Kidney (tissue), 22 donors: ENCODE measurements at places on chromosomes 4 and X. TPM values are rescaled to one million over a fixed set of nuclear protein-coding genes. Genes with fewer than 3 reads are reported as not detected.

CD38 gene
- total RNA-seq: 8.9 TPM

PROM1 gene
- 276 TPM for total RNA-seq

NOX1 gene
- not detected for total RNA-seq

SLC9B1 gene
- 1.8 TPM for total RNA-seq

CLDN22 gene
- total RNA-seq: not detected

PHOX2B gene
- total RNA-seq: not detected

ARHGEF9 gene
- 26.4 TPM for total RNA-seq

FAM47E gene
- total RNA-seq: 10.4 TPM

DCAF4L1 gene
- 0.16 TPM for total RNA-seq

CXCL1 gene
- total RNA-seq: 29.7 TPM

XKRX gene
- 0.63 TPM for total RNA-seq

NUDT10 gene
- 5.2 TPM for total RNA-seq

SULT1E1 gene
- 1.4 TPM for total RNA-seq

GRCh38 chr4:167290678-167291077 lies 56.4 kb upstream of the SPOCK3 start:
- H3K27me3 ChIP-seq: no peaks in the 10 kb centered on the region
- no peak overlapping the region for H3K27ac ChIP-seq
- no peaks in the 10 kb centered on the region for H3K4me1 ChIP-seq
- no peaks in the 10 kb centered on the region for H3K36me3 ChIP-seq
- no peak for DNase-seq
- no peak overlapping the region for H3K4me3 ChIP-seq

DNA sequence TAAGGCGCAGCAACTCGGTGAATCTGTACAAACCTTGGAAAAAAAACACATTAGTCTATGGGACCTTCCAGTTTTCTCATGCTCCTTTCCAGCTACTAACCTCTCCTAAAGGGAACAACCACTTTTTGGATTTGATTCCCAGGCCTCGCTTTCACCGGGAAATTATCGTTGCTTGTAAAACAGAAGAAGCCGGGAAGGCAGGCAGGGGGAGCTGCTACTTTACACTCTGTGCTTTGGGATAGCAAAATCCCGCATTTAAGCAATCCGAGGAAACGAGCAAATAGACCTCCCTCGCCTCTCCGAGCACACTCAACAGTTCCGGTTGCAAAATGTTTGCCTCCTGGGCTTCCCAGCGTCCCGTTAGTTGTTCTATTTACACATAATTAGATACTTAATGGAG lies 1.2 kb downstream of the CD38 start:
- DNase-seq: peak; percentile 48
- H3K27ac ChIP-seq: no peak overlapping the region
- H3K36me3 ChIP-seq: no peaks in the 10 kb centered on the region
- peaks cover 3% of the 10 kb centered on the region for H3K4me1 ChIP-seq
- no peaks in the 10 kb centered on the region for H3K27me3 ChIP-seq
- peak overlapping the region; percentile 53 for H3K4me3 ChIP-seq

- H3K4me1 ChIP-seq: peaks cover 27% of the 10 kb centered on the region
- H3K27ac ChIP-seq: peak overlapping the region; percentile 95
- DNase-seq: no peak
- no peaks in the 10 kb centered on the region for H3K27me3 ChIP-seq
- H3K36me3 ChIP-seq: no peaks in the 10 kb centered on the region
These were observed 29.2 kb downstream of the IGFBP7 start for GRCh38 chr4:57080781-57081650.

- H3K4me3 ChIP-seq: no peak overlapping the region
- DNase-seq: no peak
- no peaks in the 10 kb centered on the region for H3K27me3 ChIP-seq
- H3K27ac ChIP-seq: no peak overlapping the region
- no peaks in the 10 kb centered on the region for H3K4me1 ChIP-seq
- H3K36me3 ChIP-seq: no peaks in the 10 kb centered on the region
These were observed 183.1 kb upstream of the S100G start for GRCh38 chrX:16466640-16467432.

- H3K4me1 ChIP-seq: no peaks in the 10 kb centered on the region
- no peaks in the 10 kb centered on the region for H3K36me3 ChIP-seq
- no peak overlapping the region for H3K4me3 ChIP-seq
- DNase-seq: no peak
- no peaks in the 10 kb centered on the region for H3K27me3 ChIP-seq
These were observed 59.6 kb upstream of the HPGD start for GRCh38 chr4:174581901-174582300.

DNA sequence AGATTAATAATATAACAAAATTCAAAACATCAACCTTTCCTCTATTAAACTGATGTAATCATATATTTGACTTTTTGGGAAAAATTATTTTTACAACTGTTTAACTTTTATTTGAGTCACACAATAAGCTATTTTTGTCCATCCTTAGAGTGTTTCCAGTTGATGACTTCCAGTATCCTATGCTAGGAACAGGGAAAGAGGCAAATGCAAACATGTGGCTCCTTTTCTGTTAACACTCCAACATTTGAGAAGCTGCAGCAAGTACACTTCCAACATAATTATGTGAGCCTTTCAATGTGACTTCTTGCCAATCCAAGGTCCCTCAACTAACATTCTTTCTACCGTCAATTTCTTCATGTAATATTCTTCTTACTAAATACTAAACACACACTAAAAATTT lies 117.7 kb downstream of the PPA2 start:
- no peak overlapping the region for H3K4me3 ChIP-seq
- no peaks in the 10 kb centered on the region for H3K27me3 ChIP-seq
- no peaks in the 10 kb centered on the region for H3K4me1 ChIP-seq
- no peak overlapping the region for H3K27ac ChIP-seq
- H3K36me3 ChIP-seq: no peaks in the 10 kb centered on the region

- no peaks in the 10 kb centered on the region for H3K36me3 ChIP-seq
- no peak overlapping the region for H3K27ac ChIP-seq
- H3K27me3 ChIP-seq: no peaks in the 10 kb centered on the region
- H3K4me1 ChIP-seq: no peaks in the 10 kb centered on the region
These were observed 27.2 kb downstream of the PALLD start for GRCh38 chr4:168524006-168524405.

- H3K27ac ChIP-seq: no peak overlapping the region
- no peaks in the 10 kb centered on the region for H3K27me3 ChIP-seq
- H3K4me1 ChIP-seq: no peaks in the 10 kb centered on the region
- DNase-seq: no peak
These were observed 3.9 kb upstream of the FAAH2 start for GRCh38 chrX:57282568-57282967.

- no peak overlapping the region for H3K4me3 ChIP-seq
- no peaks in the 10 kb centered on the region for H3K36me3 ChIP-seq
- H3K27ac ChIP-seq: no peak overlapping the region
- no peaks in the 10 kb centered on the region for H3K4me1 ChIP-seq
- H3K27me3 ChIP-seq: no peaks in the 10 kb centered on the region
These were observed 30.8 kb downstream of the NAA11 start for GRCh38 chr4:79295086-79295485.

DNA sequence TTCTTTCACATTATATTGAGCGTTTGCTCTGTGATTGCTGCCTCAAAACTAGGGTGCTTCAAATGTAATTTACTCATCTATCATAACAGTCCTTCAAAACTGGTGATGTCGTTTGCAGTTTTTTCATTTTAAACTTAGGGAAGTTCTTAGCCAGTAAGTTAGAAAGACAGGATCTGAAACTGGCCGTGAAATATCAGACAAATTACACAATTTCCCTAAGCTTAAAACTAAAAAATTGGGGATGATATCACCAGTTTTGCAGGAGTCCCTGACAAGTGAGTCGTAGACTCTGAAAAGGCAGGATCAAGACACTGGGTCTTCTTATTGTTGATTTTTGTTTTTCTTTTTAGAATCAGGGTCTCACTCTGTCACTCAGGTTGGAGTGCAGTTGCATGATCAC lies 44.8 kb downstream of the MOB1B start:
- no peaks in the 10 kb centered on the region for H3K4me1 ChIP-seq
- no peak for DNase-seq
- H3K27me3 ChIP-seq: no peaks in the 10 kb centered on the region
- H3K27ac ChIP-seq: no peak overlapping the region
- H3K4me3 ChIP-seq: no peak overlapping the region

GRCh38 chrX:23670528-23670927 lies 3.2 kb downstream of the PRDX4 start:
- no peak overlapping the region for H3K27ac ChIP-seq
- no peaks in the 10 kb centered on the region for H3K4me1 ChIP-seq
- no peak for DNase-seq
- no peak overlapping the region for H3K4me3 ChIP-seq
- no peaks in the 10 kb centered on the region for H3K36me3 ChIP-seq

- DNase-seq: no peak
- no peak overlapping the region for H3K27ac ChIP-seq
- no peaks in the 10 kb centered on the region for H3K4me1 ChIP-seq
- no peaks in the 10 kb centered on the region for H3K36me3 ChIP-seq
- no peak overlapping the region for H3K4me3 ChIP-seq
These were observed 69.2 kb downstream of the SYNPO2 start for GRCh38 chr4:118957722-118958445.

DNA sequence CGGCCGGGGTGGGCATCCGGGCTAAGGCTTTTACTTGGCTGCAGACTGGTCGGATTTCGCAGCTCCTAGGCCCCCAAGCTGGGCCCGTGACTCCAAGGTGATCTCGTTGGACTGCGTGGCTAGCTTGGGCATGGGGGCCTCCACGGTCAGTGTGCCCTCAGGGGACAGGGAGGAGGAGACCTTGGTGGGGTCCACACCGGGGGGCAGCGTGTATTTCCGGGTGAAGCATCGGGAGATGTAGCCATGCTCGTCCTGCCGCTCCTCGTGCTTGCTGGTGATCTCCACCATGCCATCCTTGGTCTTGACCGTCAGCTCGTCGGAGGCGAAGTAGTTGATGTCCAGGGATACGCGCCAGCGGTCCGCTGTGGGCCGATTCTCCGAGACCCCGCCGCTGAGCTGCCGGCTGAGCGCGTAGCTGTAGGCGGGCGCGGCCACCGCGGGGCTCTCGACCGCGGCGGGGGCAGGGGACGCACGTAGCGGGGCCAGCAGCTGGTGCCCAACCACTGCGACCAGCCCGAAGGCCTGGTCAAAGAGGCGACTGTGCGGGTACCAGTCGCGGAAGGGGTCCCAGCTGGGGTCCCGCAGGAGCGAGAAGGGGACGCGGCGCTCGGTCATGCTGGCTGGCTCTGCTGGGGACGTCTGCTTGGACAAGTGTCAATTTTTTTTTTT lies 881 bp upstream of the CACNA1F start:
- H3K27ac ChIP-seq: no peak overlapping the region
- peak; percentile 14 for DNase-seq
- no peaks in the 10 kb centered on the region for H3K36me3 ChIP-seq
- H3K4me1 ChIP-seq: peaks cover 2% of the 10 kb centered on the region
- H3K4me3 ChIP-seq: no peak overlapping the region

DNA sequence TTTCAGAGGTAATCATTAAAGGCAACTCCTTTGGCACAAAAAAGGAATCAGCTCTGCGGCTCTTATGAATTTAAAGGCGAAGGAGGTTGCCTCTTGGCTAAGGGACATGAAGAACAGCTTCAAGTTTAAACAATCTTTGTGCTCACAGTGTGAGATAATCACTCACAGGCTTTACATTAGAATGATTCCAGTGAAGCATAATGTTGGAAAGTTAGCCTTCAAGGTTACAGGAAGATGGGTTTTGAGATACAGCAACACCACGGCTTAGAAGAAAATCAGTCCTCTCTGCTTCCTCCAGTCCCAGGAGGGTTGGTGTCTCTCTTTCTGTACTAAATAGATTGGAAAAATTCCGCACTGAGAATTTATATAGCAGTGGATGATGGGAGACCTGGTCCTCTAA lies 11.6 kb upstream of the SCD5 start:
- no peak overlapping the region for H3K4me3 ChIP-seq
- H3K4me1 ChIP-seq: peaks cover 3% of the 10 kb centered on the region
- no peak for DNase-seq
- H3K27me3 ChIP-seq: no peaks in the 10 kb centered on the region

GRCh38 chr4:100591161-100591876 lies 73.5 kb upstream of the EMCN start:
- H3K4me3 ChIP-seq: no peak overlapping the region
- no peak overlapping the region for H3K27ac ChIP-seq
- H3K36me3 ChIP-seq: no peaks in the 10 kb centered on the region
- DNase-seq: peak; percentile 74
- no peaks in the 10 kb centered on the region for H3K4me1 ChIP-seq

GRCh38 chr4:123452616-123453015 lies 56.0 kb downstream of the SPRY1 start:
- no peak overlapping the region for H3K4me3 ChIP-seq
- no peak overlapping the region for H3K27ac ChIP-seq
- no peaks in the 10 kb centered on the region for H3K27me3 ChIP-seq
- DNase-seq: peak; percentile 45

GRCh38 chr4:142549726-142550463 lies 296.2 kb downstream of the INPP4B start:
- H3K4me3 ChIP-seq: no peak overlapping the region
- DNase-seq: peak; percentile 17
- no peaks in the 10 kb centered on the region for H3K4me1 ChIP-seq
- H3K27ac ChIP-seq: no peak overlapping the region
- H3K27me3 ChIP-seq: no peaks in the 10 kb centered on the region

GRCh38 chr4:153345012-153345981 lies 809 bp downstream of the MND1 start:
- H3K4me3 ChIP-seq: peak overlapping the region; percentile 85
- no peak overlapping the region for H3K27ac ChIP-seq
- DNase-seq: no peak

DNA sequence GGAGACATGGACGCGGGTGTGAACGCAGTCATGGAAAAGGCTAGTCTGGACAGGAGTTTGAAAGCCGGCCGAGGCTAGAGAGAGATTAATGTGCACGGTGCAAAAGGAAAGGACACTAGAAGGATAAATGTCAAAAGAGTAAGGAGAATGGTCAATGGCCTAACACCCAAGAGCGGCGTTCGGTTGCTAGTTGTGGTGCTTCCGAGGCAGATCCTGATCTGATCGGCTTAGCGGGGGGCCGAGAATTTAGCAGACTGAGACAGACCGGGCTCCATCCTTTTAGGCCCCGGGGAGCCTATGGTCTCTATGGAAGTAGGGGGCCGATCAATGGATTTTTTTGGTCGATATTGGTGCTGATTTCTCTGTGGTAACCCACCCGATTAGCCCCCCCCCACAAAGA lies 6.9 kb downstream of the GAGE10 start:
- no peak overlapping the region for H3K27ac ChIP-seq
- DNase-seq: no peak
- no peaks in the 10 kb centered on the region for H3K27me3 ChIP-seq
- no peaks in the 10 kb centered on the region for H3K4me1 ChIP-seq
- H3K36me3 ChIP-seq: no peaks in the 10 kb centered on the region
- H3K4me3 ChIP-seq: peak overlapping the region; percentile 49

DNA sequence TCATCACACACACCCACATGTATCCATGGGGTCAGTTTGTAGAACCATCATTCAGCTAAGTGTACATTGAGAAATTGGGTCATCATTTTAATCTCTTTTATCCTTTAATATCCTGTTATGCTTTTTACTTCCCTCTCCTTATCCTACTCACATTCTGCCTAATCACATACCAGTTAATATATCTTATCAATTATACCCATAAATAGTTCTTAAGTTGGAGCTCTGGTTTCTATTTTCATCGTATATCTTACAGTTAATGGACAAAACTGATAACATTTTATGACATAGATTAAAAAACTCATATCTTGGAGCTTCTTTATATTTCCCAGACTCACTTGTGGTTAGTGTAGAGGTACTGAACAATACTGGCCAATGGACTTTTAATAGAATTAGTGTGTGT lies 729.5 kb upstream of the LCORL start:
- no peaks in the 10 kb centered on the region for H3K27me3 ChIP-seq
- H3K4me1 ChIP-seq: no peaks in the 10 kb centered on the region
- no peak for DNase-seq
- no peak overlapping the region for H3K27ac ChIP-seq
